ENCODE measurements at places on chromosomes 1 and 21.
A peak's percentile ranks its signal among the peaks of the same experiment; 100 is the strongest.

GRCh38 chr1:87370544-87370943, 41.9 kb downstream of the LMO4 start:
- no peak for DNase-seq

DNA sequence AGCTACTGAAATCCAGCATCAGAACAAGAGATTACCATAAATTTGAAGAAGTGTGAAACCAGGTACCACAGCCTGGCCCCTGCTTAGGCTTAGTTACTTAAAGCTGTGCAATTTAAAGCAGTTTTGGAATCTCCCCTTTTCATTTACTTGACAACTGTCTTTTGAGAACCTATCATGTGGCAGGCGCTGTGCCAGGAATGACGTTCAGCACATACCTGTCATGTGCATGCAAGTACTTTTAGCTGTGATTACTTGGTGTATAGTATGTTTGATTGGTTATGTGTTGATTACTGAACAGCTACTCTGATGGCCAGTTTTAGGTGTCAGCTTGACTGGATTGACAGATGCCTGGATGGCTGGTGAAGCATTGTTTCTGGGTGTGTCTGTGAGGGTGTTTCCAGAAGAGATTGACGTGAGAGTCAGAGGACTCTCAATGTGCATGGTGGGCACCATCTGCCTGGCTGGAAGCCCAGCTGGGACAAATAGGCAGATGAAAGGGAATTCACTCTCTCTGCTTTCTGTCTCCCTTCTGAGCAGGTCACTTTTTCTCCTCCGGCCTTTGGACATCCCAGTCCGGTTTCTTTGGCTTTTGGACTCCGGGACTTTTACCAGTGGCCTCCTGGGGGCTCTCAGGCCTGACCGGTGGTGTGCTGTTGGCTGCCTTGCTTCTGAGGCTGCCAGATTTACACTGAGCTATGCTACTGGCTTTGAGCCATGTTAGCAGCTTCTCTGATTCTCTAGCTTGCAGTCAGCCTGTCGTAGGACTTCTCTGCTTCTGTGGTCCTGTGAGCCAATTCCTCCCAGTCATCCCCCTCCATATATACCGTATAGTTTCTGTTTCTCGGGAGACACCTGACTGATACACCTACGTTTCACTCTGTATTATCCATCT, 178.0 kb downstream of the RYR2 start:
- no peak for DNase-seq

DNA sequence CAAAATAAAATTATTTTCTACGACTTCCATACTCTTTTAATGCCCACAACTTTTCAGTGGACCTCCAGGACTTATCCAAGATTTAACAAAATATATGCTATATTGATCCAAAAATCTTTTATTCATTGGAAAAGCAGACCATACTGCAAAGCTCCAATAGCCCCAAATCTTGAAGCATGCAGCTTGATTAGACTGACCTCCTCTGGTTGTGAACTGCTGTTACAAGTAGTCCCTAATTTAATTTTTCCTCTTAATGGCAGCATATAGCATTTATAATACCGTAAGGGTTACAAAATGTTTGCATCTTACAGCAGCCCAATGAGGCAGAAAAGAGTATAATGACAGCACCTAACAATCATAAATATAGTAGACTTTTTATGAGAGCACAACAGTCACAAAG, 49.8 kb downstream of the TPR start:
- no peak for DNase-seq

DNA sequence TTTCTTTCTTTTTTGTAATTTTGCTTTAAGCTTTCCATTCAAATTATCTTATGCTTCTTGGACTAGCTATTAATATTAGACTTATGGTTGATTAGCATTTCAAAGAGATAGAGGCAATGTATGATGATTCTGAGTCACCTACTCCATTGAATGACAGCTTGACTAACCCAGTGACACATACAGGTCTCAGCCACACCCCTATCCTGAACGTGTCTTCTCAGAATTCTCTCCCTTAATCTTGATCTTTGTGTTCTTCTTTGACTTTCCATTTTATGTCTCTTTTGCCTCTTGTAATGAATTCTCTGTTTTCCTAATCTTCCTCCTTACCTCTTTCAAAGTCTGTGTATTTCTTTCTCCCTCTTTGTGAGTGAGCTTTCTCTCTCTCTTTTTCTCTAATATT, 241.1 kb downstream of the PDE4B start:
- no peak for DNase-seq

GRCh38 chr1:226766565-226766964, 27.5 kb upstream of the ITPKB start:
- DNase-seq, result no peak

DNA sequence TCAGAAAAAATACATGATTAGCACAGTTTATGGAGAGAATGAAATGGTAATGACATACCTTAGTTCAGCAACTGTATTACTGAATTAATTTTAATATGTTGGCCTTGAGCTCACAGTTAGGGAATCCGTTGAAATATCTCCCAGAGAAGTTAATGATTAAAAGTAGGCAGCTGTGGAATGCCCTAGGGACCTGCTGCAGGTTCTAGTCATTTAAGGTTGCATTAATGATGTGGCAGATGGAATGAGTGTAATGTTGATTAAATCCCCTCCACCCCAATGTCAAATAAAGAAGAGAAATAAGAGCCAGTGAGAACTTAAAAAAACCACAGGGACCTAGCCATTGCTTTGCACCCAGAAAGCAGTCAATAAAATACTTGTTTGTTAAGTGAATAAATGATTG, 40.3 kb upstream of the TRIM45 start:
- no peak for DNase-seq

- DNase-seq, result no peak
Measured at GRCh38 chr1:70360321-70360720, 5.8 kb upstream of the ANKRD13C start.

DNA sequence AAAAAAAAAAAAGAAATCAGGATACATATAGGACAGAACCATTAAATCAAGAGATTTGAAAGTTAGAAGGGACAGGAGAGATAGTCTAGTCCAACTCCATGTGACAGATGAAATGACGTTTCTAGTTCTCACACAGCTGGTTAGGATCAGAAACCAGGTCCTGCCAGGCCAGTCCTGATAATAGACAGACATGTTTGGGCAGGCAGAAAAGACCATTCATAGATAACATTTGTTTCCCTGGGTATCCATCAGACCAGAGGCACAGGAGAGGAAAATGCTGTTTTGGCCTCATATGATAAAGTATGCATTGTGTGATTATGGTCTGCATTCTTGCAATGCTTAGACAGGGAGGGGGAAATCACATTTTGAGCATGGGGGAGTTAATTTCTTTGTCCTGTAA, 29.3 kb downstream of the ZBTB8B start:
- no peak for DNase-seq

DNA sequence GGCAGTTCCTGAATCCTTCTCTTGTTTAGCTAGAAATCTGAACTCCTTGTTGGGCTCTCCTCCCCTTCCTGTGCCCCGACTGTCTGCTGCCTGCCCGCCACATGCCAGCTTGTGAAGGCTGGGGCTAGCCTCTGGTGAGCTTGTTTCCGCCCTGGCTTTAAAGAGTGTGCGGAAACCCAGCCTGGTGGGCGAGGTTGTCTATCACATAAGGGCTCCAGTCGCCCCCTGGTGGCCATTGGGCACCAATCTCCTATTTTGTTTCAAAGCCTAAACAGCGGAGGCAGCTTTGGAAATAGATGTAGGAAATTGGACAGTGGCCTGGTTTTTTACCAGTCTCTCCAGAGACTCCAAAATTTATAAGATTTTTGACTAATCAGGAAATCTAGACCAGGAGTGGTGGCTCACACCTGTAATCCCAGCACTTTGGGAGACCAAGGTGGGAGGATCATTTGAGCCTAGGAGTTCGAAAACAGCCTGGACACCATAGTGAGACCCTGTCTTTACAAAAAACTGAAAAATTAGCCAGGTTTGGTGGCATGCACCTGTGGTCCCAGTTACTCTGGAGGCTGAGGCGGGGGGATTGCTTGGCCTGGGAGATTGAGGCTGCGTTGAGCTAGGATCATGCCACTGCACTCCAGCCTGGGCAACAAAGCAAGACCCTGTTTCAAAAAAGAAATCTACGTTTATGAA, 9.8 kb downstream of the ATP8B2 start:
- peak; percentile 89 for DNase-seq

DNA sequence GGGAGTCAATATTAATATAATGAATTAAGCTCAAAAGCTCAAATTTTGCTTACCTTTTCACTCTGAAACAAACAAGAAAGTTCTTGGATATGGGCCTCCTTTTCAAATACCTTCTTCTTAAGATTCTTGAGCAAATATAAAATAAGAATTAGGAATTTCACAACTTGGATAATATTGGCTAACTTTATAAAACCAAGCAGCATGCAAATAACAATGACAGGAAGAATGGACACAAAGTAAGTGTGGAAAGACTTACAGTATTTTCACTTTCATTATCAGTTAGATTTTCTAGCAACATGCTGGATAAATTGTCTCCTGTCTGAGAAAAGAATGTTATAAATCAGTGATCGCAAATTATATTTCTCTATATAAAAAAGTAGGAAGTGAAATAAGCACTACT, 13.2 kb downstream of the ODF2L start:
- DNase-seq, result no peak

DNA sequence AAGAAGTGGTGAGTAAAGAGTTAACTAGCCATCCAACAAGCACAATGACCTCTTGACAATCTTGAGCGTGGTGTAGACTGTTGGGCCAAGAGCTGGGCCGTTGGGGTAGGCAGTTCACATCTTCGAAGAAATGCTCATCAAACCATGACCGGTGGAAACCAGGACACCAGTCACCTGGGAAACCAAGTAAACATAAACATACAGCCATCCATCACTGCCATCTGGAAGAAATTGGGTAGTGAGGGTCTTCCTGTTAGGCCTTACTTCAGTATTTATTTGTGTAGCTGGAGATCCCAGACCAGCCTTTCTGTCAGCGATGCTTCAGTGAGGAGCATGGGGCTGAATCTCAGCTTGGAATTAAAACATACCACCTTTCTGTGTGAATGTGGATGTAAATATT, 108.1 kb upstream of the HAO2 start:
- DNase-seq, result no peak

- no peak for DNase-seq
Measured at GRCh38 chr21:42248783-42249597, 30.1 kb downstream of the ABCG1 start.

DNA sequence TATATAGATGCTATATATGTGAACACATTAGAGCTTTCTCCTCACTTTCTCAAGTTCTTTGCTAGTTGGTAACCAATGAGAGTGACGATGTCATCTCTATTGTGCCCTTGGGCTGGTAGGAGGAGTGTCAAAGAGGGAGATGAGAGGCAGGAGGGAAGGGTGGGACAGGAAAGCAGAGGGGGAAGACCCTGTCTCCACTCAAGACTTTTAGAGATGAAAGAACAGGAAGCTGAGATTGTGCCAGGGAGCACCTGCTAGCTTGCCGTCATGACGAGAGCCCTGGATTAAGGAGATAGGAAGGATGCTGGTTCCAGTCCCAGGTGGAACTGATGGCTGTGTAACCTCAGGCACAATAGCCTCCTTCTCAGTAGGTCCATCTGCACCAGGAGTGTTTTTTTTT, 16.7 kb downstream of the CNR2 start:
- no peak for DNase-seq

- DNase-seq, result no peak
Measured at GRCh38 chr1:199226163-199226562, 587.3 kb downstream of the PTPRC start.

DNA sequence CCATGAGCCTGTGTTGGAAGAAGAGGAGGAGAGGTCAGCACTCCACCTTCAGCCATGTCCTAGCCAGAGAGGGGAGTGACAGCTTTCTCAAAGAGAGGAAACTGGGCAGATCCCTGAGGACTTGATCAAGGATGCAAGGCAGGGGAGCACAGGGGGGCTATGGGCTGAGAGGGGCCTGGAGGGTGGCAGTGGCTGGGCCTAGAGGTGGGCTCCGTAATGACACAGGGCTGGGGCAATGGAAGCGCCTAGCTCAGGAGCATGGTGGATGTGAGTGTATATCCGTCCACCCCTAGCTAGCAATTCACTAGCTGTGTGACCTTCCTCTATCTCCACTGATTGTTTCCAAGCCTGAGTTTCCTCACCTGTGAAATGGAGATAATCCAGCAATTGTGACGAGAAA, 32.6 kb downstream of the NEK2 start:
- DNase-seq, result no peak

- DNase-seq, result no peak
Measured at GRCh38 chr1:87126886-87127505, 201.7 kb upstream of the LMO4 start.

DNA sequence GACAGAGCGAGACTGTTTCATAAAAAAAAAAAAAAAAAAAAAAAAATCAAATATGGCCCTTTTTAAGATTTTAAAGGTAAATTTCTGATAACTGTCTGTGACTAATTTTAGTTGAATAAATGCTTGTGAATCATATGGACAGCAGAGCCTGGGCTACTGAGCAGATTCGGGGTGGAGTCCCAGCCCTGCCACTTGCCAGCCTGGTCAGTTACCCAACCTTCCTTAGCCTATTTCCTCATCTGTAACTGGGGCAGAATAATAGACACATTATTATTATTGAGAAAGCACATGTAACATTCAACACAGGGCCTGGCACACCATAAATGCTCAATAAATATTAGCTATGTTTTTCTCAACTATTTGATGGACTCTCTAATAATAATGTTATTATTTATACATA, 11.2 kb upstream of the H3-3A start:
- DNase-seq, result no peak
